ENCODE measurements at places on chromosomes 4 and X. TPM values are rescaled to one million over a fixed set of nuclear protein-coding genes. Genes with fewer than 3 reads are reported as not detected.

Gene CSAG2
- total RNA-seq: 1.1 TPM

DNA sequence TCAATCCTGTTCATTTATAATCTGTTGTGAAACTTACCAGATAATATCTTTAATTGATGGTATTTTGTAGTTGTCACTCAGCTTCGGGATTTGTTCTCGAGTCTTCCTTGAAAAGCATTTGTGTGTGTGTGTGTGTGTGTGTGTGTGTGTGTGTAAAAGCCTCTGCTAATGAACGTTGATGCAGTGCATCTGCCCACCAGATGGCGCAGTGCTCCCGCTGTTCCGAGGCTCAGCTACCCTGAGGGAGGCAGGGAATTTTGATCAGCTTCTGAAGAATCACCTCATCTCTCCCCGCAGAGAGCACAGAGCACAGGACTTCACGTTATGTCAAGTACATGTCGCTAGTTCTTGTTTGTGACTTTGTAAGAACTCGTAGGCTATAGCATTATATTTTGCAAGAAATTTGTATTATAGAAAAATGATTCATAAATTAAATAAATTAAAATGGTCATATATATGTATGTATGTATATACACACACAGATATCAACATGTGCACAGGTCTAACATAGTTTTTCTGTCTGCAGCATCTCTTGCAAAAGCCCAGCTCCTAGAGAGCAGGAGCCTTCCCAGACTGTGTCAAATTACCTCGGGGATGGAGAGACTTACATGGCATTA is 316.7 kb upstream of the IGFBP7 start:
- DNase-seq: peak; percentile 73

GRCh38 chrX:23789386-23790154 is 6.6 kb downstream of the SAT1 start:
- DNase-seq: no peak

Gene ADH7
- total RNA-seq: not detected

Measured in RPMI7951 (cell line).